ENCODE measurements at places on chromosomes 6 and 20. TPM values are rescaled to one million over a fixed set of nuclear protein-coding genes. Genes with fewer than 3 reads are reported as not detected.

PACRG gene
- not detected for total RNA-seq

GRCh38 chr6:39664173-39664572 lies 61.0 kb downstream of the KIF6 start:
- no peak for DNase-seq

- no peak for DNase-seq
These were observed 133.4 kb upstream of the MYLIP start for GRCh38 chr6:15995493-15995892.

DNA sequence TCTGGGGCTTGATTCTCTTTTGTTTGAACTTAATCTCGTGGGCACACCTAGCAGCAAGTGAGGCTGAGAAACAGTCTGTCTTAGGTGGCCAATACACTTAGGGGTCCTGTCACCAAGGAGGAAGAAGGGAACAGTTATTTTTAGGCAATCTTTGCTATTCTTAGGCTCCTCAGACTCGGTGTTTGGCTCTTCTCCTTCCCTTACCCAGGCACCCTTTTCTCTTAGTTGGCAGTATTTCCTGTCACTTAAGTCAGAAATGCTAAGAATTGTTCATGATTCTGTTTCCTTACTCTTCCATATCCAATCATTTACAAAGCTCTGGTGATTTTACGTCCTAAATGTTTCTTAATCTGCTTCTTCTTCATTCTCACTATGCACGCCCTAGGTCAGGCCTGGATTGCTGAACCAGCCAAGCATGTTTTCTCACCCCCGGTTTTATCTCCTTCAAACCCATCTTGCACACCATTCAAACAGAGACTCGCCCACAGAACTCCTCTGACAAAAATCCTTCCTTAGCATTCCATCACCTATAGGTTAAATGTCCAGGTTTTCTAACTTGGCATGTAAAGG lies 45.2 kb upstream of the TMEM217 start:
- no peak for DNase-seq

GRCh38 chr6:10558565-10558964 lies 37.4 kb downstream of the GCNT2 start:
- DNase-seq: no peak

MEP1A gene
- total RNA-seq: not detected

GRCh38 chr6:135322427-135323201 lies 141.5 kb downstream of the MYB start:
- DNase-seq: no peak

GRCh38 chr6:139926711-139927110 lies 552.3 kb upstream of the CITED2 start:
- DNase-seq: no peak

DNA sequence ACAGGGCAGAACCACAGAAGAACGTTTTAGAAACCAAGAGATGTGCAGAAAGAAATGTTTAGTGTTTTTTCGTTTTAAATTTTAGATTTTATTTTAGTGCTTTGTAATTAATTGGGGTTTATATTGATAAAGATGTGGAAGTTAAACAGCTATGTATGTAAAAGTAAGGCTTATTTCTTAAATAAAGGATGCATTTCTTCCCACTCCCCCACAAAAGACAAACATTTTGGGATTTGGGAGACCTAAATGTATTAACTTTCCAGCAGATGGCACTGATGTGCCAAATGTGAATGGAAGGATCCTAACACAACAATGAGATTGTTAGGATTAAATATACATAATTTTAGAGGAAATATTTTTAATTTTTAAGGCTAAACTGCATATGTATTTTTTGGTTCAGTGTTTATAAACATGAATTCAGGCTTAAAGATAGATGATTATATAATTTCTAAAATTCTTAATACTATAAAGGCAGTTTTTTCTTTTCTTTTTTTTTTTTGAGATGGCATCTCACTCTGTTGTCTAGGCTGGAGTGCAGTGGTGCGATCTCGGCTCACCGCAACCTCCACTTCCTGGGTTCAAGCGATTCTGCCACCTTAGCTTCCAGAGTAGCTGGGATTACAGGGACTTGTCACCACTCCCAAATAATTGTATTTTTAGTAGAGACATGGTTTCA lies 12.0 kb downstream of the PFDN4 start:
- no peak for DNase-seq

DNA sequence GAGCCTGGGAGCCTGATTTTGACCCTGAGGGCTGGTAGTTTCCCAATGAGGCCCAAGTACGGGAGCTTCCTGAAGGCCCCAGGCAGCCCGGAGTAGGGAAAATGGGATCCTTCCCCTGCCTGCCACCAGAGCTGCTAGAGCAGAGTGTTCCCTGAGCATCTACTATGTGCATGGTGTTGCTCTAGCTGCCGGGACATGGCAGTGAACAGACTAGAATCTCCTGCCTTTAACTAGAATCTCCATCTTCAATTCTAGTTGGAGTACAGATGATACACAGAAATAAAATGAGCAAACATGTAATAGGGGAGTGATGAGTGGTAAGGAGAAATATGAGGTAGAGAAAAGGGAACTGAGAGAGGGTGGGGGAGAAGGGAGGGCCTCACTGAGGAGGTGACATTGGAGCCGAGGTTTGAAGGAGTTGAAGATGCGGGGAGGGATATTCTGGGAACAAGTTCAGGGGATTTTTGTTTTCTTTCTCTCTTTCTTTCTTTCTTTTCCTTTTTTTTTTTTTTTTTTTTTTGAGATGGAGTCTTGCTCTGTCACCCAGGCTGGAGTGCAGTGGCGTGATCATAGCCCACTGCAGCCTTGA lies 18.5 kb downstream of the VSTM2L start:
- no peak for DNase-seq

Measured in Caki2 (cell line).